Neuronal stem cell (in vitro differentiated cells): ENCODE measurements at places on chromosomes 4 and X.

GRCh38 chr4:107468156-107468555 lies 251.9 kb downstream of the PAPSS1 start:
- no peaks in the 10 kb centered on the region for H3K36me3 ChIP-seq
- no peak for DNase-seq
- no peak overlapping the region for H3K27ac ChIP-seq

DNA sequence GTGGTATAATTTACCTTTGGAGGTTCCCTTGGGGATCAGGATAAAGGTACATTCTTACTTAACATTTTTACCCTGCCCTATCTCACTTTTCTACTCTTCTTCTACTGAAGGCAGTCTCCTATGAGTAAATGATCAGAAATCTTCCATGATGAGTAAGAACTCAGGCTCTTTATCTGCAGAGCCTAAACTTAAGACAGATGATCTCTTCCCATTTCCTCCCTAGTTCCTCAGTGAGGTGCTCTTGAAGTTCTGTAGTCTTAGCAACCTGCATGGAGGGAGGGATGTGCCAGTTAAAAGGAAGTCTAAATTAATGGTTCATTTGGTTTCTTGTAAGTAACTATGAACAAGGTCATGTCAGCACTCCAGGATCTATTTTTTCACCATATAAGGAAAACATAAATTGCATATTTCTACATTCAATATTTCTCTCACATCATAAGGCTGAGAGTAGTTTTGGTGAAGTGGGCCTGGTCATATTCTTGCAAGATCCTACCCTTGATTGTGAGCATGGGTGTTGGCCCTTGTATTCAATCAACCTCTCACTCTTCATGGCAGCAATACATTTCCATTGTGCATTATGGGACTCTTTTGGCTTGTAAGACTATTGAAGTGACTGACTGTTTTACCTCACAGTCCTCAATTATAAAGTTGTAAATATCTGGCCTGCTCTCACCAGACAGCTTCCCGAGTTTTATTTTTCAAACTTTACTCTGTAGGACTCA lies 295.5 kb downstream of the SLC7A11 start:
- no peak overlapping the region for H3K4me3 ChIP-seq
- no peaks in the 10 kb centered on the region for H3K4me1 ChIP-seq
- H3K27ac ChIP-seq: no peak overlapping the region

GRCh38 chr4:181345931-181346330 lies 897.3 kb upstream of the TENM3 start:
- DNase-seq: no peak
- no peaks in the 10 kb centered on the region for H3K27me3 ChIP-seq
- no peaks in the 10 kb centered on the region for H3K36me3 ChIP-seq

GRCh38 chr4:67680581-67681222 lies 20.3 kb downstream of the UBA6 start:
- no peak for DNase-seq
- H3K27me3 ChIP-seq: no peaks in the 10 kb centered on the region
- no peak overlapping the region for H3K4me3 ChIP-seq
- H3K4me1 ChIP-seq: no peaks in the 10 kb centered on the region
- H3K36me3 ChIP-seq: peaks cover 82% of the 10 kb centered on the region

DNA sequence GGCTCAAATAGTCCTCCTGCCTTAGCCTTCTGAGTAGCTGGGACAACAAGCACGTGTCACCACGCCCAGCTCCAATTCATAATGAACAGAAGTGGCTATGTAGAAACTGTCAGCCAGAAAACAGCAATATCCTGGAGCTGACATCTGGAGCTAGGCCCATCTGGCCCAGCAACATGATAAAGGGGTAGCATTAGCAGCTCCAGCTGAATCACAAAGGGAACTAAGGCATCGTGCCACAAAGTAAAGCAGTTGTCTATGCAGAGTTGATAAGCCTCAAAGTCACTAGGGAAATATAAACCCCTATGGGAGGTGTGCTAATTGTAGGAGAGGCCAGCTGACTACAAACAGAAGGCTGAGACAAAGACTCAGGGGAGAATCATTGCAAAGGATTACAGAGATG lies 270.5 kb upstream of the GPC4 start:
- no peak overlapping the region for H3K4me3 ChIP-seq
- H3K27me3 ChIP-seq: peaks cover 3% of the 10 kb centered on the region
- H3K4me1 ChIP-seq: no peaks in the 10 kb centered on the region
- no peak overlapping the region for H3K27ac ChIP-seq
- no peak for DNase-seq

- no peaks in the 10 kb centered on the region for H3K27me3 ChIP-seq
- H3K36me3 ChIP-seq: no peaks in the 10 kb centered on the region
- no peak overlapping the region for H3K4me3 ChIP-seq
- H3K4me1 ChIP-seq: no peaks in the 10 kb centered on the region
- no peak overlapping the region for H3K27ac ChIP-seq
Measured at GRCh38 chr4:38993683-38994082, 38.5 kb downstream of the TMEM156 start.

DNA sequence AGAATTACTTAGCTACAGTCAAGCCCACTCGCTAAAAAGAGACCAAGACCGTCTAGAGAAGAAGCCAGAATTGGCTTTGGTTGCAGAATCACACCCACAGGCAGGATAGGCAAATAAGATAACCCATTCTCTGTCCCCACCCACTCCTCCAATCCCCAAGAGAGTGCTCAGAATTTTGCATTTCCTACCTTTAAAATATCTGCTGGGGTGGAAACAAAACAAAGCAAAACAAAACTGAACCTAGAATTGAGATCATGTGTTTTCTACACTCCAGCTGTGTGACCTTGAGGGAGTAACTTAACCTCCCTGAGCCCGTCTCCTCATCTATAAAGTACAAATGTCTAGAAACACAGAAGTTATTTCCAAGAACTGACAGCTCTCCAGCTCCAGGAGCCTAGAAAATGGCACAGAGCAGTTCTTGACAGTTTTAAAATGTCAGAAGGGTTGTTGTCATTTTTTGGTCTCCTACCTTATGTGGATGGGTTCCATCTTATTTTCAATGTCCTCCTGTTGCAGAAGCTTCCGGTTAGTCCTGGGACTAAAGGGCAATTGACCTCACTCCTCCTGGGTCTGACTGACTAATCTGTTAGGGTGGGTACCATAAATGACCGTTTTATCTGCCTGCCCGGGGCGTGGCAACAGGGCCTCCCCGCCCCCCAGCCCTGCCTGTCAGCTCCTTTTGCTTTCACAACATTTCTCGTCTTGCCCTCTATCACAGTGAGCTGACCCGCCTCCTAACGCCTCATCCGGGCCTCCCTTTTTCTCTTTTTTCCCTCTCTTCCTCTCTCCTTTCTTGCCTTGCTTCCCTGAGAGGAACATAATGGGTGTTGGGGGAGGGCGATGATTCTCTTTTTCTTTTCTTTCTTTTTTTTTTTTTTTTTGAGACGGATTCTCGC lies 114.0 kb downstream of the RBM47 start:
- H3K4me1 ChIP-seq: no peaks in the 10 kb centered on the region
- no peak for DNase-seq
- no peak overlapping the region for H3K4me3 ChIP-seq
- no peak overlapping the region for H3K27ac ChIP-seq
